ENCODE measurements at places on chromosomes 1 and 21. TPM values are rescaled to one million over a fixed set of nuclear protein-coding genes. Genes with fewer than 3 reads are reported as not detected.
A peak's percentile ranks its signal among the peaks of the same experiment; 100 is the strongest.

GRCh38 chr1:39317111-39317510 lies 112.6 kb downstream of the MACF1 start:
- DNase-seq, result peak; percentile 9

- no peak for DNase-seq
These were observed 123.1 kb downstream of the CLIC6 start for GRCh38 chr21:34791776-34792503.

- DNase-seq, result peak; percentile 88
These were observed 165.0 kb upstream of the IRF2BP2 start for GRCh38 chr1:234774971-234775370.

DNA sequence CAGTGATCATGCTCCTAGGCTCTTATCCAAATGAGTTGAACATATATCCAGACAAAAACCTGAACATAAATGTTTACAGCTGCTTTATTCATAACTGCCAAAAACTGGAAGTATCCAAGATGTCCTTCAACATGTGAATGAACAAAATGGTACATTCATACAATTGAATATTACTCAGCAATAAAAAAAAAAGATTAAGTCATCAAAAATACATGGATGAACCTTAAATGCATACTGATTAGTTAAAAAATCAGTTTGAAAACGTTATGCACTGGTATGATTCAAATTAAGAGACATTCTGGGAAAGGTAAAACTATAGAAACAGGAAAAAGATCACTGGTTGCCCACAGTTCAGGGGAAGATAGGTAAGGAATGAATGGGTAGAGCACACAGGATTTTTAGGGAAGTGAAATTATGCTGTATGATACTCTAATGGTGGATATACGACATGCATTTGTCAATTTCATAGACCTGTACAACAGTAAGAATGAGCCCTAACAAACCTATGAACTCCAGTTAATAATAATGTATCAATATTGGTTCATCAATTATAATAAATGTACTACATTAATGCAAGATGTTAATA lies 3.1 kb downstream of the LRRC40 start:
- no peak for DNase-seq

GRCh38 chr1:14844356-14844755 lies 245.9 kb downstream of the KAZN start:
- DNase-seq, result no peak

DNA sequence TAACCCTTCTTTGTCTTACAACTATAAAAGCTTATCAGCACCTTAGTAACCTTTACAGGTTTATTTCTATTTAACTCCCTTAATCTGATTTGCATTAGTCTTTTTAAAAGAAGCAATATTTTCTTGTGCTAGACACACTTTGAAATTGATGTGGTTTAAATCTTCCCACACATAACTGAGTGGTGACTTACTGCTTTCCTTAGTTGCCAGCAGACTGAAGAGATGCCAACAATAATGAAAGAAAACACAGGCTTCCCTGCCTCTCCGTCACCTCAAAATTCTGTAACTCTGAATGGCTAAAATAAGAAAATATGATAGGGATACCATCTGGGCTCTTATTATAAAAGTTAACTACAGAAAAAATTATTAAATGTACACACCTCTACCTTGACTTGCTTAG lies 196.8 kb downstream of the PTBP2 start:
- peak; percentile 68 for DNase-seq

DNA sequence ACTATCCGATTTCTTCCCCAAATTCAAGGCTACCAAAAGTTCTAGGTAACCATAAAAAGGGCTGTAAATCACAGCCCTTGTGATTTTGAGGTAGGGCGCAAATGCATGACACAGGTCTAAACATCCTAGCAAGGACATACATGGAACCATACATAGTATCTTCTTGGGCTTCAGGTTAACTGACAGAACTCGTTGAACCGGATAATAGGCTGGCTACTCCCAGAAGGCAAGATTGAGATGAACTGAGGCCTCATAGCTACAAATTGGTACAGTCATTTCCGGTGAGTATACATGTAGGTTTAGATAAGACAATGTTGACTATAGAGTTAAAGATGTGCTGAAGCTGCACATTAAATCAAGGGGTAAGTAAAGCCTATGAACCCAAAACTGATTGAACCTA lies 27.3 kb upstream of the TP53BP2 start:
- no peak for DNase-seq

GRCh38 chr1:15330028-15330427 lies 79.7 kb upstream of the EFHD2 start:
- no peak for DNase-seq

DNA sequence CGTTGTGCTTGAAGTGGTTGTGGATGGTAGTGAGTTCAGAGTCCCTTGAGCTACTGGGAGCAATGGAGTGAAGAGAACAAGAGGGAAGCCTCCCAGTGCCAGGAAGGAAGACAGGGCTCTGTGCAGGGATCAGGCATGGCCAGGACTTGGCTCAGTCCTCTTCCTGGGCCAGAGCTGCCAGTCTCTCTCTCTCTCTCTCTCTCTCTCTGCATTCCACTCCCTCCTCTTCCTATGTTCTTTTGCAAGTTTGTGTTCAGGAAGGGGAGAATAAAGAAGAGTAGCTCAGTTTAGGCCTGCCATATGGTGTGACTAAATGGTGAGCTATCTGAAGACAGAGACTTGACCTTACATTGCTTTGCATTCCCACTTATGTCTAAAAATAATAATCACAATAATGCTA lies 20.5 kb upstream of the RPTN start:
- DNase-seq, result no peak

GRCh38 chr1:88877382-88877825 lies 14.0 kb downstream of the GTF2B start:
- DNase-seq, result peak; percentile 33

GRCh38 chr1:214581785-214582184 lies 21.2 kb upstream of the CENPF start:
- DNase-seq, result peak; percentile 95

GRCh38 chr21:31030367-31031106 lies 7.7 kb downstream of the KRTAP19-8 start:
- DNase-seq, result no peak

GRCh38 chr1:119971710-119972570 lies 75.6 kb upstream of the ADAM30 start:
- no peak for DNase-seq

DNA sequence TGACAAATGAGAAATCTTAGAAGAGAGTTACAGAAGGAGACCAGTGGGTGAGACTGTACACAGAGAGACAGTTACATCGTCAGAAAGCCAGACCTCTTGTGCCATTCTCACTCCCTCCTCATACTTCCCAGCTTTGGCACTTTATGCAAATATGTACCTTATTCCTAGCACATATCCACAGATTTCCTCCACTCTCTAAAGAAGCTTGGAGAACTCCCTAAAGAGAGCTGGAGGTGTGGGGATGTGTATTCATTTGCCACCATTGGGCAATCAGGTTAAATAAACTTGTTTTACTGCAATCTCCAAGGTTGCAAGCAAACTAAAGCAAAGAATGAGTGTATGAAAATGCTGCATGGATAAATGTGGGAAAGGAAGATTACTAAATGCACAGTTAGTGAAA lies 380.9 kb upstream of the PRMT6 start:
- no peak for DNase-seq

DNA sequence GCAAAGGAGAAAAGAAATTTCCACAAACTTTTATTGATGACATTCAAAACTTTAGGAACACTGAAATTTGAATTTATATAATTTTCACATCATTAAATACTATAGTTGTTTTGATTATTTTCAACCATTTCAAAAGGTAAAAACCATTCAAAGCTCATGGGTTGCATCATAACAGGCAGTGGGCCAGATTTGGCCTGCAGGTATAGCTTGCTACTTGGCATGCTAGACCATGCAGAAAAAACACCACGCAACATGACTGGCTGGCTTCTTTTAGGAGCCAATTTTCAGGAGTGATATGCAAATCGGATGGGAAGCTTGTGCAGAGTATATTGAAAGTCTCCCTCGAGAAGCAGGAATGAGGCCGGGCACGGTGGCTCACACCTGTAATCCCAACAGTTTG lies 144.8 kb downstream of the GLUL start:
- DNase-seq, result no peak

DNA sequence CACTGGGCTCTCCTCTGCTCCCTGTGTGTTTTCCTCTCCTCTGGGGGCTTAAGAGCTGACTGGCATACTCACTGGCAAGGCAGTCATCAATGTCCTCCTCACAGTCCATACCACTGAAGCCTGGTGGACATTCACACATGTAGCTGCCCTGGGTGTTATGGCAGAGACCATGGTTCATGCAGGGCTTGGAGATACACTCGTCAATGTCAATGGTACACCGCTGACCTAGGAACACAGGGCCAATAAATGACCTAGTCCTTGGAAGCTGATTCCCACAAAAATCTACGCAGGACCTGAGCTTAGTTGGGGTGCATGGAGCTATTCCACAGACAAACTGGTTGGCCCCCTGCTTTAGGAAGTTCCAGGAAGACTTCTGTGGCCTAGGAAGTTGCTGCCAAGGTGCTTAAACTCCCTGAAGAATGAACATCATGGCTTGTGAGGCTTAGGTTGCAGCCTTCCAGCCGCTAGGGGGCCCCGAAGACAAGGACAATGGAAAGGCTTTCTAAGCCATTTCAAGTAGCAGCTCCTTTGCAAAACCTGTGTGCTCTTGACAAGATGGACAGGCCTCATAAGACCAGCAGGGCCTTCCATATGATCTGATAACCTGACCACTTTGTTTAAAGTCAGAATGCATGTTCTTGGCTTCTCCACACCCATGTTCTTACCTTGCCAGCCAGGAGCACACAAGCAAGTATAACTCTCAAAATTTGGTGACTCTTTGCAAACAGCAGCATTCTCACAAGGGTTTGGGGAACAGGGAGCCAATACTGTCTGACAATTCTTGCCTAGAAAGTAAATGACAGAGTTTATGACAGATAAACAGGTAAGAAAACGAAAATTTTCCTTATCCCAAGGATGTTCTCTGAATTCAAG lies 52.3 kb upstream of the ADAM30 start:
- DNase-seq, result peak; percentile 76

GRCh38 chr1:26786437-26787380 lies 1.0 kb upstream of the PIGV start:
- peak; percentile 84 for DNase-seq

DNA sequence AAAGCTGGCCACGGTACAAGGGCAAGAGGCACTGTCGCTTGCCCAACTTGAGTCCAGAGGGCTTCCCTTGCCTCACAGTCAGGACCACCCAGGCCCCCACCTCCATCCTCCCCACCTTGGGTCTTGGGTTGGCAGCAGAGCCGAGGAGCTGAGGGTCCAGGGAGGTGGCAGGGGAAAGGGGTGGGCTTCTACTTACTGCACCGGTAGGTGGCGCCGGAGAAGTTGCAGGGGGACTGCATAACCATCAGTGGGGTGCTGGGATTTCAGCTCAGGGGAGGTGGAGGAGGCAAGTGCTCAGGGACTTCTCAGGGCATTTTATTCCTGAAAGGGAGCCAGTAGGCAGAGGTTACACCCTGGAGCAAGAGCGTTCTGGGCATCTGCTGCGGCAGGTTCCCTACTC lies 44.0 kb downstream of the TRIM62 start:
- DNase-seq, result no peak

- DNase-seq, result no peak
These were observed 14.7 kb downstream of the SFPQ start for GRCh38 chr1:35178295-35178695.

DNA sequence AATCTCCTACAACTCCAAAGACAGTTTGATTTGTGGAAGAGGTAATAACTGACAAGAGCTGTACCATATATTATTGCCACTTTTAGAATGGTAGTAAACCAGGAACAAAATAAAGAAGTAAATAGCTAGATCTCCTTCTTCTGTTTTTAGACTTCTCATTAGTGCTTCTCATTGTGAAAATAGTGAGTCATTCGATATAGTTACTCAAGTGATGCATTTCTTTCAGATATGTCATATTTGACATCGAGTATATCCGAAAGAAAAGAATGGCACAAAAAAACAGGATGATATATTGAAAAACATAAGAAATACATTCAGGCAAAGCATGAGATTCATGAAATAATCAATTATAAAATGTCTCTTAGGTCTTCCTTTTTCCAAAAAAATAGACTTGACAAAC lies 1346.1 kb downstream of the BRINP3 start:
- DNase-seq, result no peak

DNA sequence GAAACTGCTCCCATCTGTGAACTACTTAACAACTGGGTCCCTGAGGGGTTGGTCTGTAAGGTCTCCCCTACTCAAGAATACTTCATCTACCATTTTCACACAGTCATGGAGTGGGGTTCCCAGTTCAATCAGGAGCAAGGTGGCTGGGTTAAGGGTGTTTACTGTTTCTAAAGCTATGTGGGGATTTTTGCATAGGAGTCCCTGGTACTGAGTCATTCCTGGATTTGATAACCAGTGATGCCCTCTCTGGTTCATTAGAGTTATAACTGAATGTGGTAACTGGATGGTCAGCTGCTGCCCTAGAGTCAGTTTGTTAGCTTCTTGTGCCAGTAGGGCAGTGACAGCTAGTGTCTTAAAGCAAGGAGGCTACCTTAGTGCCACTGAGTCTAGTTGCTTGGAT lies 29.4 kb upstream of the KCNJ15 start:
- no peak for DNase-seq

DNA sequence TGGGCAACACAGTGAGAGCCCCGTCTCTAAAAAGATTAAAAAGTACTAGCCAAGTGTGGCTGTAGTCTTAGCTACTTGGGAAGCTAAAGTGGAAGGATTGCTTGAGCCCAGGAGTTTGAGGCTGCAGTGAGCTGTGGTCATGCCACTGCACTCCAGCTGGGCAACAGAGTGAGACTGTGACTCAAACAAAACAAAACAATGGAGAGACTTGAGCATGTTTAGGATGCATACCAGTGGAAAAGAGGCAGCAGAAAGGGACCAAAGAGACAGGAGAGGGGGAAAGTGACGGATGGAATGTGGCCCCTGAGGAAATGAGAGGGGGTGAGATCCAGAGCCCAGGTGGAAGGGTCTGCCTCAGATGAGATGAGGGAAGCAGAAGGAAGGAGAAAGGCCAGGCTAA lies 358.9 kb downstream of the RPS6KC1 start:
- no peak for DNase-seq

GRCh38 chr1:228472655-228473054 lies 14.5 kb upstream of the RNF187 start:
- no peak for DNase-seq

DNA sequence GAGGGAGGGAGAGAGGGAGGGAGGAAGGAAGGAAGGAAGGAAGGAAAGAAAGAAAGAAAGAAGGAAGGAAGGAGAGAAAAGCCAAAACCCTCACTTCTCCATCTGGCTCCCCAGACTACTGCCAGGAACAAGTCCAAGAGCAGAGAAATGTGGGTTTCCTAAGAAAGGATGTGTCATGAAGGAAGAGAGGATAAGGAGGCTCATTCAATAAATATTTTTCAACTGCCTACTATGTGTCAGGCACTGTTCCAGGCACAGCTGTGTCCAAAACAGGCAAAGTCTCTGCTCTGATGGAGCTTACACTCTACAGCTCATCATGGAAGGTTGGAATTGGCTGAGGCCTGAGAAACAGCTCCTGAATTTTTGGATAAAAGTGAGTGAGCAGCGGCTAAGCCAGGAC lies 42.6 kb upstream of the ATP2B4 start:
- no peak for DNase-seq

The NES gene
- total RNA-seq, result 470 TPM

The WNT4 gene
- not detected for total RNA-seq

The LCE1C gene
- not detected for total RNA-seq

The VASH2 gene
- 3.3 TPM for total RNA-seq

The CLDN17 gene
- total RNA-seq, result not detected

The NR1I3 gene
- total RNA-seq, result not detected

The TRPM2 gene
- total RNA-seq, result not detected
